ENCODE measurements at places on chromosomes 7 and 10.

- DNase-seq, result no peak
Observed at GRCh38 chr7:86592185-86592584, 51.5 kb upstream of the GRM3 start.

- no peak for DNase-seq
Observed at GRCh38 chr7:83798489-83798888, 149.6 kb upstream of the SEMA3E start.

DNA sequence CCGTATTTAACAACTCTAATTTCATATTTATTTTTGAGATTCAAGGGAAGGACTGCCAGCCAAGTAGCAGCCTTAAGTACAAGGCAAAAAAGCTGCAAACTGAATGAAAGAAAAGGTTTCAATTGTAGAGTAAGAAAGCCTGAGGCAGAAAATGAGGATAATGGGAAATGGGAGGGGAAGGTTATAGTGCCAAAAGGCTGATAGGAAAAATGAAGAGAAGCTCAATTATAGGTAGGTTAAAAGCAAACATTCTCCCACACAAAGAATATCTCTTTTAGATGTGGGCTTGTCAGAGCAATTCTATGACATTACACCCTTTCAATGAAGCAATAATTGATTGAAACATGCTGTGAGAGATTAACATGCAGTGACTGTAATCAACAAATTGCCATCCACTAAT lies 175.3 kb downstream of the RAPGEF5 start:
- DNase-seq, result no peak

DNA sequence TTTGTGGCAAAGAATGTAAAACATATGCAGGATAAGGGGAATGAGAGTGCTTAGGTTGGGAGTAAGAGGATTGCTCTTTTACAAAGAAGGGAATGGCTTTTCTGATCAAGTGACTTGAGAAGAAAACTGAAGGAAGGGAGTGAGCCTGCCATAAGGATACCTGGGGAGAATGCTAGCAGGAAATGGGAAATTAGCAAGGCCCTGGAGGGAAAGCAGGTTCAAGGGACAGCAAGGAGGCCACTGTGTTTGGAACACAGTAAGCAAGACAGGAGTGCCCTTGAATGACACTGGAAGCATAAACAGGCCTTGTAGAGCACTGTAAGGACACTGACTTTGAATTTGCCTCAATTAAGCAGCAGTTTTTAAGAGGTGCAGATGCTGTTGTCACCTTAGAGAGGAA lies 1069.9 kb downstream of the DNAJB9 start:
- DNase-seq, result no peak

- no peak for DNase-seq
Observed at GRCh38 chr7:104805449-104806317, 208.3 kb upstream of the KMT2E start.

DNA sequence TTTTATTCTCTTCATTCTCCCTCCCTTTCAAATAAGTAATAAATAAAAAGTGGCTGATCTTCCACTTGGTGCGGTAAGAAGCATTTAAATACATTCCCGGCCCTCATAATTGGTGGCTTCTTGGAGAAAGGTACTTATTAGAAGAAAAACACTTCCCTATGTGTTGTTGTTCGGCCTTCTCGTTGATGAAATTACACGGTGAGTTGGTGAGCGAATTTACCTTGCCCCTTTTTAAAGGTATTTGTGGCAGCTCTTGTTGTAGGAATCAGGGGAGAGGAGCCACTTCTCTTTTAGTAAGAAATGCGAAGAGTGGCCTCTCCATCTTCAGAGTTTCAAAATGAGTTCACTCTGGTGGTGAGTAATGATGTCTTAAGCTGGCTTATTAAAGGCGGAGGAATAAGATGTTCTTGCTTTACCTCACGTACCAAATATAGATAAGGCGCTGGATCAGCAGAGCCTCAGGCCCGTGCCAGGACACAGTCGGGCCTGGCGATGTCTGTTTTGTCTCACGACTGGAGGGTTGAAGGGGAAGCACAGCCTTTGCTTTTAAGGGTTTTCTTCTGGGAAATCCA lies 135.9 kb downstream of the CUX1 start:
- no peak for DNase-seq

- DNase-seq, result no peak
Observed at GRCh38 chr7:111864291-111864976, 302.1 kb upstream of the IMMP2L start.

DNA sequence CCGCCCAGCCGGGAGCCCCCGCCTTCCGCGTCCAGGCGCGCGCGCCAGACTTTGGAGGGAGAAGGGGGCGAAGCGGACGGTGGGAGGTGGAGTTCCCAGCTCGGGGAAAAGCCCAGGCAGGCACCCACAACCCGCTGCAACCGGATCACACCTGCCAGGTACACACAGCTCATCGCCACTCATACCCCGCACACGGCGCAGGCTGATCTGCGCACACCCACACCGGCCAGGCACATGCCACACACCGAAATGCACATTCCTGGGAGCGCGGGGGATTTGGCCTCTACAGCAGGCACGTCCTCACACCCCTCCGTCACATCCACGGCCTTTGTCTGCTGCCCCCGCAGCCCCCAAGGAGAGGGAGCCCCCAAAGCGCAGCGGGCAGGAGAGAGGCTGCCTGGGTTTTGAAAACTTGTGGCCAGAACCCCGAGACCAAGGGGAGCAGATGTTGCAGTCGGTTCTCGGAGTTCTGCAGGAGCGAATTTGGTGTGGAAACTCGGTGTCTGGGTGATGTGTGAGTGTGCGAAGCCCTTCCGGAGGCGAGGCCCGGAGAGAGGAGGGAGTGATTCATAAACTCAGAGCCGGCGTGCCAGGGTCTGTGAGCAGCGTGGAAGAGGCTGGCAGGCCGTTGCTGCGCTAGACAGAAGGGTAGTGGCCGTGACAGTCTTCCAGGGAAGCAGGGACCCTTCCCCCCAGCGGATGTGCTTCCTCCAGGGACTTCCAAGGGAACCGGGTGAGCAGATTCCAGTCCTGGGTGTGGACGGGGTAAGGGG lies 734 bp downstream of the CHST3 start:
- no peak for DNase-seq

- no peak for DNase-seq
Observed at GRCh38 chr7:44802418-44803025, 6.0 kb downstream of the PPIA start.

DNA sequence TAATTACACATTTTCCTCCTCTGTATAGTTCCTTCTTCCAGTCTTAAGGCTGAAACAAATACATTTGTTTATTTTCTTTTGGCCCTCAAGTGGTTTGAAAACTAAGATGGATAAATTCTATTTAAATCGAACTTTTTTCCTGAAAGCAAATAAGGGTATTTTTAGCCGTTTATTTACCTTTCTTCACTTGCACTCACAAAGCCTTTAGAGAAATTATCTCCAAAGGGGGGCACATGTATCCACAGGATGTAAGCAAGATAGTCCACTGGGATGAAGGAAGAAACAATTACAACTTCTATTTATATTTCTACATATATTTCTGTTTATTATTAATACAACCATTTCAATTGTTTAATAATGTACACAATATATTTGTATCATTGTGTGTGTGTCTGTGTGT lies 10.2 kb downstream of the CPA4 start:
- no peak for DNase-seq

DNA sequence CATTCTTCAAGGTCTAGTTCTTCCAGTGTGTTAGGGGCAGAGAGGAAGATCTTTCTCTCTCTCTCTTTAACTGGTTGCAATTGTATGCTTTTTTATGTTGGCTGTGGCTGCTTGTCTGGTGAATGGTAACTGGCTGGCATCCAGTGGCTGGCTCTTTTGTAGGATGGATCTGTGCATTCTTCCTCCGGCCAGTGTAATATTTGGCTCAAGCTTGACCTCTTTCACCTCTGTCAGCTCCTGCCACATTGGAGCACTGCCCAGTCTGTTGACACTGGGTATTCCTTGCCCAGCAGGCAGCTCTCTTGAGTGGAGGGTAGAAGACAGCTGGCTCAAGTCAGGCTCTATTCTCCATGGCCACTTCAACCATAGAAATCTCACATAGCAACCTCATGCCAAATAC lies 528.3 kb downstream of the PHTF2 start:
- DNase-seq, result no peak

- no peak for DNase-seq
Observed at GRCh38 chr10:48794074-48794473, 109.4 kb downstream of the WDFY4 start.

DNA sequence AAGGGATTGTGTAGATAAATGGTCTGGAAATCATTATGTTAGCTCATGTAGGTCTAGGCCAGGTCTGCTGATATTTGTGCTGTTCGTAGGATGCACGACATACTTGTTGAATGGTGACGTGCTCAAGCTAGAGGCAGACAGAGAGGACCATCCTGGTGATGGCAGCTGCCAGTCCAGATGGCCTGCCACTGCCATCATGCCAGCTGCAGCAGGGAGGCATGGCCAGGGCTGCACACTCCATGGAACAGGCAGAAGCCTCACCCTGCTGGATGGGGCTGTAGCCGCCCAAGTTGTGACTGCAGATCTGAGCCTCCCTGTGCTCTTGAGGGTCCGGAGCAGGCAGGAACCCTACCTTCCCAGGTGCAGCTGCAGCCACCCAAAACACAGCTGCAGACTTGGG lies 80.3 kb downstream of the SPDYE5 start:
- no peak for DNase-seq

- DNase-seq, result peak; percentile 40
Observed at GRCh38 chr7:104943502-104944343, 70.3 kb upstream of the KMT2E start.

DNA sequence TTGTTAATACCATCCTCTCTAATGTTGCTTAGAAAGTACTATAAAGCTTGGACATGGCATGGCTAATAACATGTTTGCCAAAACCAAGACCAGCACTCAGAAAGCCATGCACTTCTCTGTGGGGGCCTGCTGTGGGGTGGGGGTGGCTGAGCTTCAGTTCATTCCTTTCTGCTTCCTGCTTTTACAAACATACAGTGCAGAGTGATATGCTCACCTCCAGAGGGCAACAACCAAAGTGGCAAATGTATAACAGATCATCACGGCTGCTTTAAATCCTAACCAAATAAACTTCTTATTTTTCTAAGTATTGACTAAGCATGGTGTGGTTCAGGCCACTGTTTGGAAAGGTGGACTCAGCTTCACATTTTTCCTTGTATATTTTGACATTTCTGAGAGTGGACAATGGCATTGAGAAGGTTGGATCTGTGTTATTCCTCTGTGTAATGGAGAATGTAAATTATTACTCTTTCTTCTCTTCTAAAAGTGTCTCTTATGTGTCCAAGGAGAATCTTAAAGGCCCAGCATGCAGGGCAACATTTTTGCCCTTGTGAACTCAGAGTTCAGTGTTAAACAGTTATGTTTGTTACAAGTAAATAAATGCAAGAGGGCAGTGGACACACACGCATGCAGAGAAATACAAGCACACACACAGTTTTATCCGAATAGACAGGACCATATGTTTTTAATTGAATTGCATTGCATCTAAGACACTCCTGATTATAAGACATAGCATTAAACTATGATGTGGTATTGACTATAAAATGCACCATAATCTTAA lies 186.1 kb downstream of the HERPUD2 start:
- no peak for DNase-seq

- DNase-seq, result no peak
Observed at GRCh38 chr7:138902161-138902560, 79.0 kb downstream of the KIAA1549 start.

- DNase-seq, result no peak
Observed at GRCh38 chr7:73504017-73504416, 18.1 kb downstream of the BAZ1B start.

- no peak for DNase-seq
Observed at GRCh38 chr10:60358282-60358681, 31.4 kb downstream of the ANK3 start.

DNA sequence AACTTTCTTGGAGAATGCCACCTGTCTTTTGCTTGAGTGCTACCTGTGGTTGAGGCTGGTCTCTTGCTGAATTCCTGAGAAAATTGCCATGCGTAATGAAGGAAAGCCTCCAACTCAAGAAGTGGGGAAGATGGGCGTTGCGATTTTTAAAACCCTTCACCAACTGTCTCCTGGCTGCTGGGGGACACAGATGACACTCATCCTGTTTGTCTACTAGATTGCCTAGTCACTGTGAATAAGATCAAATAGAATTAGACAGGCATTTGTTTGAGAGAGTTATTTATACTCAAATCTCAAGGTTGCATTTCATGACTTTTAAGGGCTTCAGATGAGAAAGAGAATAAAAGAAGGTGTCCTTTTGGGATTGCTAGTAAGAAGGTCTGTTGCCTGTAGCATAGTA lies 84.3 kb upstream of the MTPN start:
- no peak for DNase-seq

DNA sequence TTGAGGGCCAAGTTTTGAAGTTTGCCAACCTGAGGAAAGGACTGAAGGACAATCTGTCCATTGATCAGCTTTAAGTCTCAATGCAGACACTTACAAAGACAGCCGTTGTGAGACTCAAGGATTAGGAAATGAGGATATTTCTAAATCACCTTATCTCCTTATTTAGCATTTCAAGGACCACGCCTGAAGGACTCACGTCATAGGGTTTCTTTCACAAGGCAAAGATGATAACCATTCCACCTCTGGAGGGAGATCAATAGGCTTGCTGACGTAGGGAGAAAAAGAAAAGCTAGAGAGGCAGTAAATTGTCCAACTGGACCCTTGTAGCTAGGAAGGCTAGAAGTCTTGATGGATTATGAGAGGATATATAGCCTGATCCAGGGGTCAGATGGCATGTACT lies 3.3 kb upstream of the ASB4 start:
- no peak for DNase-seq

- DNase-seq, result no peak
Observed at GRCh38 chr7:135143885-135144668, 3.8 kb upstream of the TMEM140 start.

GRCh38 chr7:3301449-3301731 lies 338 bp downstream of the SDK1 start:
- no peak for DNase-seq

- DNase-seq, result no peak
Observed at GRCh38 chr10:90745565-90745964, 112.3 kb downstream of the HTR7 start.

DNA sequence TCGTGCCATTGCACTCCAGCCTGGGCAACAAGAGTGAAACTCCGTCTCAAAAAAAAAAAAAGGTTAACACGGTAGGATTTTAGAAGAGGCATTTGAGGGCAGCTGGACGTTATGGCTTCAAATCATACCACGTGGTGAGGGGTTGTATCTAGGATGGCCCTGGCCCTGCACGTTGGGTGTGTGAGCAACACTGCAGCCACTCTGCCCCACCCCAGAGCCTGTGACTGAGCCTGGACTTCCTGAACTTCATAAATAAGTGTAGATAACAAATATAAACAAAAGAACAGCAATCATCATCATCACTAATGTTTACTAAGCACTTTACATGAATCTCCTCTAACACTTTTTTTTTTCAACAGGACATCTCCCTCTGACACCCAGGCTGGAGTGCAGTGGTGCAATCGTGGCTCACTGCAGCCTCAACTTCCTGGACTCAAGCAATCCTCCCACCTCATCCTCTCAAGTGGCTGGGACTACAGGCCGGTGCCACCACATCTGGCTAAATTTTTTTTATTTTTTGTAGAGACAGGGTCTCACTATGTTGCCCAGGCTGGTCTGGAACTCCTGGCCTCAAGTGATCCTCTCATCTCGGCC lies 169.5 kb upstream of the FRMD4A start:
- no peak for DNase-seq

DNA sequence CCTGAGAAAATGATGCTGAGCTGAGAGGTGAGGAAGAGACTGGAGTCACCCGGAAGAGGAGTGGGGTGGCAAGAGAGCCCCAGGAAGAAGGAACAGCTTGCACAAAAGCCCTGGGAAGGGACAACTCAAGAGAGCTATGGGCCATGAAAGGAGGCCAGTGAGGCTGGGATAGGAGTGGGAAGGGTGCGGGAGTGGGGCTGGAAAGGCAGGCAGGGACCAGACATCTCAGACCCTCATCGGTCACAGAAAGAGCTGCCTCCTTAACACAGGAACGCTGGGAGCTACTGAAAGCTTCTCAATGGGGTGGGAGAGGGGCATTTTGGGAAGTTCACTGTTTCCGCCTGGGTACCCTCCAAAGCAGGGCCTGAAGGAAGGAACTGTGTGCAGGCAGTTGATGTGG lies 122.0 kb upstream of the UNC5B start:
- DNase-seq, result no peak
